ENCODE measurements at places on chromosomes 3 and 15. TPM values are rescaled to one million over a fixed set of nuclear protein-coding genes. Genes with fewer than 3 reads are reported as not detected.
A peak's percentile ranks its signal among the peaks of the same experiment; 100 is the strongest.

The SLC27A2 gene
- 26.5 TPM for total RNA-seq

The RAD51 gene
- total RNA-seq, result 1.1 TPM

The VEPH1 gene
- total RNA-seq, result 17.8 TPM

The CCPG1 gene
- 93.8 TPM for total RNA-seq

The RBP2 gene
- not detected for total RNA-seq

The CTXN2 gene
- total RNA-seq, result 0.06 TPM

The ZNF654 gene
- total RNA-seq, result 16.0 TPM

The PLSCR5 gene
- total RNA-seq, result not detected

GRCh38 chr3:72558001-72558400 lies 290.2 kb downstream of the SHQ1 start:
- DNase-seq, result no peak

- no peak for DNase-seq
These were observed 15.6 kb upstream of the PRTG start for GRCh38 chr15:55758580-55758986.

GRCh38 chr15:65067645-65068402 lies at the start of gene RASL12:
Gene RASL12 (minus strand): TSS chr15:65067991. CDS start chr15:65067835, 156 bp downstream.
- DNase-seq, result no peak

DNA sequence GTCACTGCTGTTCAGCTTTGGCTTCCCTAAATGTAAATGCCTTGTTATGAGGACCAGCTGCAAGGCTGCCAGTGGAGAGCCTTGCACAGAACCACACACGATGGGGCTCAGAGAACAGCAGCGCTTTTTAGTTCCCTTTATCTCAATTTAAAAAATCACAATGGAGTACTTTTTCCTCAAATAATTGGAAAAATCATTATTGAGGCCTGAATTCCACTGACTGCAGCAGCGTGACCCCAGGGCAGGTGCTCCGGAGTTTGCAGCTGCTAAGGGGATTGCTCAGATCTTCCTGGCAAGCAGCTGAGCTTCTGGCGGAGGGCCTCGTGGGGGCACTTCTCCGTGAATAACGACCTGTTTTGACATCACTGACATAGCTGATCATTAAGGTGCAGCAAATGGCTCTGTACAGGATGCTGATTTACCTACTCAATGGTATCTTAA lies 245.6 kb upstream of the TRIM42 start:
- DNase-seq, result no peak

DNA sequence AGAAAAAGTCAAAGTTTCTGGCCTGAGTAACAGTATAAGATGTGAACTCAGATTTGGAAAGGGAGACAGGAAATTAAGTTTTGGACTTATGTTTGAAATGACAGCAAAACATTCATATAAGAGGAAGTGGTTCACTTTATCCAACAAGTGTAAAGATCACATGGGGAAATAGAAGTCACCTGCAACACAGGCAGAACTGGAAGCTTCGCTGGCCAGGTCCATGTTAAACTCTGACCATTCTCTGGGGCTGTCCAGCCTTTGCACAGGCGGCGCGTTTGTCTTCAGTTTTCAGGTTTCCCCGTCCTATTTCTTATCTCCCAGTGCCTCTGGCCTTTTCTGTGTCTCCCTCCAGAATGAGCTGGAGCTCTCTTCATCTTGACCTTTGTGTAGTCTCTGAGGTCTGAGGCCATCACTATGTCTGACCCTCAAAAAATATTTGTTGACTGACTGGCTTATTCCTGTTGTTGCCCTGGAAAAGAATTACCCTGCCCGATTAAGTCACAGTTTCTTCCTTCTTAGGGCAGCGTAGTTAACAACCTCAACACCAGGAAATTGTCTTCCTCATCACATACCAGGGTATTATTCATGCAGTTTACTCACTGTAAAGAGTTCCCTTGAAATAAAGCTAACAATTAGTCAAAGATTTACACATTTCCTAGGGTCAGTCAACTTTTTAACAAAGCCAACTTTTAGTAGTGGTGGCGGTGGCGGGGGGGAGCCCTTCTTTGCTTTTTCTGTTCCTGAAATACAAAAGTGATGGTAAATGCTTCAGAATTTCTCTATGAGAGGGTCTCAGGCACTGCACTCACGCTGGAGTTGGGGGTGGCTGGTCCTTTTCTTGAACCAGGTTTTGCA lies 959 bp upstream of the RASA2 start:
- DNase-seq, result peak; percentile 53

DNA sequence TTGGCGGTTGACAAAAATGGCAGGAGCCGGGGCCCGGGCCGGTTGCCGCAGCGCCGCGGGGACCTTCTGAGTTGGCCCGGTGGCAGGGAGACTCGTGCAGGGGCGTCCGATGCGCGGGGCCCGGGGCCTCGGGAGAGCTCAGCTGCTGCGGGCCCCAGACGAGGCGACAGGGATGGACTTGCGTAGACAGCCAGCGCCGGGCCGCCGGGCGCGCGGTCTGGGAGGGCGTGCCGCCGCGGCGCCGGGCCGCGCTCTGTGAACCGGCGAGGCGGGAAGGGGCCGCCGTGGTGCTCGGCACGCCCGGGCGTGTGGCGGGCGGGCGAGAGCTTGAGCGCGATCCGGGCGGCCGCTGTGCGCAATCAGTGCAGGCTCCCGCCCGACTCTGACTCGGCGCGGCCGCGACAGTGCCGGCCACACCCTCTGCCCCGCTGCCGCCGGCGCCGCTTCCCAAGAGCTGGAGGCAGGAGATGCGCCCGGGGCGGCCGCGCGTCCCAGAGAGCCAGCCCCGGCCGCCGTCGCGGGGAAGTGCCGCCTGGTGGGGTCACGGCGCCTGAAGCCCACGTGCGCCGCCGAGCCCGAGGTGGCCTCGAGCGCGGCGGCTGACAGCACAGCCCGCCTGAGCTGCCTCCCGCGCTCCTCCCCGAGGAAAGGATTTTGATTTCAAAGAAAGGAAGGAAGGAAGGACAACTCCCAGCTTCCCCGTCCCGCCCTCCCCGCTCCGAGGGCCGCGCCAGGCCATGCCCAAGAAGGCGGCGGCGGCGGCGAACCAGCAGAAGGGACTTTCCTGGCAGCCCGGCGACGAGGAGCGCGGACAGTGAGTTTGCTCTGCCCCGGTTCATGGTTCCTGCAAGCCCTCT lies 657 bp downstream of the TLNRD1 start:
- peak; percentile 69 for DNase-seq

GRCh38 chr3:12042638-12043037 lies 38.5 kb downstream of the SYN2 start:
- no peak for DNase-seq

GRCh38 chr3:112365636-112366035 lies 32.7 kb downstream of the CD200 start:
- no peak for DNase-seq

GRCh38 chr15:85356276-85356675 lies 24.1 kb upstream of the AKAP13 start:
- DNase-seq, result no peak

DNA sequence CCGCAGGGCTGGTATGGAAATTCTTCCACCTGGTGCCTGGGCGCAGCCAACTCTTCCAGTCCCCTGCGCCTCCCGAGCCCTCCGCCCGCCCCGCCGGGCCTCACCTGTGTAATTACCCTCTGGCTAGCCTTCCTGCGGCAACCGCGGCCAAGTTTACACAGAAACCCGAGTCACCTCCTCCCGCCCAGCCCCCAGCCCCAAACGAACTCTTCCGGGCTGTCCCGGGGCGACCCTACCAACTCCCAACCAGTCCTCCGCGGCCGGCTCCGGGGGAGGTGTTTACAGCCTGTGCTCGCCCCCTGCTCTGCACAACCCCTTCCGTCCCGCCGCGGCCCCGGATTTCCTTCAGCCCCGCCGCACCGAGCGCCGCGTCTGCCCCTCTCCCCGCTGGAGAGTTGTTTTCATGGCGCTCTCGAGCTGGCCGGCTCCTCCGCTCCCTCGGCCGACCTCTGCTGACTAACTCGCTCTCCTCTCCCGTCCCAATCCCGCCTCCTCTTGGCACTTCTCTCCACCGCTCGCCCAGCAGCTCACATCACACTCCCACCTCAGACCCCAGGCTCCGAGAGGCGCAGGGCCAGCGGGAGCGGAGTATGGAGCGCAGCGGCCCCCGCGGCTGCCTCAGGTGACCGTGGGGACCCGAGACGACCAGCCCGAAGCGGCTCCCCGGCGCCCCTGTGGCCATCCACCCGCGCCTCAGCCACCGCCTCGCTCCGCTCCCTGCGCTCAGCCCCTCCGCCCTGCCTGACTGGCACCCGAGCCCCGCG lies 538 bp downstream of the ATOSA start:
- peak; percentile 89 for DNase-seq

DNA sequence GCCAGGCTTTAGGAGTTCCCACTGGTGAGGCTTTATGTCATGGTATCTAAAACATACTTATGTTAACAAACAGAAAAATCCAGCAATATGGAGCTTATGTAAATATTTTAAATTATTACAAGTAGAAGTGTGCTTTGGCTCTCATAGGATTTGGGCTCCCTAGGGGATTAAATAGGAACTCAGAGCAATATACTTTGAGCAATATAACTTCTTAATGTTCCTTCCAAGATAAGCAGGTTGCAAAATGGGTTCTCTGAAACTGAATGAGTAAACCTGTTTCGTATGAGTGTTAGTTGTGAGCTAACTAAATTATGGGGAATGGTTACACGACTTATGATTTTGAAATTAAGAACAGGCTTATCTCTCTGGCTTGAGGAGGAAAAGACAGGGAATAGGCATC lies 366.1 kb upstream of the ZNF385D start:
- no peak for DNase-seq

DNA sequence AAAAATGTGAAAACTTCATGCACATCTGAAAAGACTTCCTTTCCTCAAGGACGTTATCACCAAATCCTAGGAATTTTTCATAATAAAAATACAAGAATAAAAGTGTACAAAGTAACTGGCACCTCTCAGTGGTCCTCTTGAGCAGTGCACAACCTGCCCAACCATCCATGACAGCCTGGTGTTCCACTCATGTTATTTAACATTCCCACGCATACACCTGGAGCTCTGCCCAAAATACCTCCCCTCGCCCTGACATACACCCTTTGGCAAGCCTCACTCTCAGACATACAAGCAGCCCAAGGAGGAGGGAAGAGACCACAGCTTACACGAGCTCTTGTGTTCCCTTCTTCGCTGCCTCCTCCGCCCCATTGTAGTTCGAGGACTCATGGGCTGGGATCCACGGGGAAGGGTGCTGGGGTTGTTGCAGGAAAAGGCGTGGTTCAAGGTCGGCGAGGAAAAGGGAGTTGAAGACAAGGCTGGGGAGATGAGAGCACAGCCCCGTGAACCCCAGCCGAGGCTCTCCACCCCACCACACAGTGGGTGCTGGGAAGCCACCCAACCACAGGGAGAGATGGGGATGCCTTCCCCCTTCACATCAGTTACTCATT lies 23.3 kb downstream of the GRIP2 start:
- DNase-seq, result no peak

DNA sequence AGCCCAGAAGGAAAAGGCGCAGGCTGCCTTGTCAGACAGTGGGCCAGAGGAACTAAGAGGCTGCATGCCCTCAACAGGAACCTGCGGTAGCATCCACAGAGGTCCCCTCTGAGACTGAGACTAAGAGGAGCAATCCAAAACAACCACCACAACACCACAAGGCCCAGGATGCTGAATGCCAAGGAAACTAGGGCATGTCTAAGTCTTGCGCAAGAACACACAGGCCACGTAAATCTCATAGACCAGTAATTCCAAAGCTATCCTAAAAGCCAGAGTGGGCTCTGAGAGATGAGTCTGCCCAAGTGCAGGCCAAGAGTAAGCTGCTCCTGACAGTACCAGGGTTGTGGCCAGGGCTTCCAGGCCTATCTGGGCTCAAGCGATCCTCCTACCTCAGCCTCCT lies 12.9 kb downstream of the MON1A start:
- no peak for DNase-seq

GRCh38 chr3:160038862-160039562 lies 50.4 kb downstream of the IL12A start:
- peak; percentile 76 for DNase-seq

GRCh38 chr15:70569091-70569713 lies 194.2 kb downstream of the UACA start:
- DNase-seq, result peak; percentile 76

GRCh38 chr15:29698030-29698701 lies 124.1 kb downstream of the TJP1 start:
- no peak for DNase-seq

DNA sequence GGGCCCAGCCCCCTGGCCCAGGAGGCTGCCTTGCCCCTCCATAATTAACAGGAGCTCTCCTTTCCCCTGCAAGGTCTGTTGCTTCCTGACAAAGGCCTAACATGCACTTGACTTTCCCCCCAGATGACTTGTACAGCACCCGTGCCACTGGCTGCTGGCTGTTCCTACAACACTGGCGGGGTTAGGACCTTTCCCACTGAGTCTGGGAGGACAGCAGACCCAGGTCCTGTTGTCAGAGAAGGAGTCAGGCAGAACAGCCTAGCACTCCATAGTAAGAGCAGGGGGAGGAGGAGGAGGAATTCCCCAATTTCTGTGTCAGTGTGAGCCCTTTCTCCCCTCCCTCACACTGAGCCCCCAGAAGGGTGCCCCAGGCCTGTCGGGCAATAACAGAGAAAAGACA lies 99.2 kb downstream of the CORO2B start:
- DNase-seq, result peak; percentile 34

- no peak for DNase-seq
These were observed 188.4 kb downstream of the ABHD5 start for GRCh38 chr3:43879166-43879565.

- DNase-seq, result no peak
These were observed 3.6 kb downstream of the MESD start for GRCh38 chr15:80985981-80986380.

- no peak for DNase-seq
These were observed 12.7 kb upstream of the PTPN9 start for GRCh38 chr15:75591655-75592364.

Data from kidney (tissue), 22 donors.